ENCODE measurements at places on chromosomes 5 and 9.

DNA sequence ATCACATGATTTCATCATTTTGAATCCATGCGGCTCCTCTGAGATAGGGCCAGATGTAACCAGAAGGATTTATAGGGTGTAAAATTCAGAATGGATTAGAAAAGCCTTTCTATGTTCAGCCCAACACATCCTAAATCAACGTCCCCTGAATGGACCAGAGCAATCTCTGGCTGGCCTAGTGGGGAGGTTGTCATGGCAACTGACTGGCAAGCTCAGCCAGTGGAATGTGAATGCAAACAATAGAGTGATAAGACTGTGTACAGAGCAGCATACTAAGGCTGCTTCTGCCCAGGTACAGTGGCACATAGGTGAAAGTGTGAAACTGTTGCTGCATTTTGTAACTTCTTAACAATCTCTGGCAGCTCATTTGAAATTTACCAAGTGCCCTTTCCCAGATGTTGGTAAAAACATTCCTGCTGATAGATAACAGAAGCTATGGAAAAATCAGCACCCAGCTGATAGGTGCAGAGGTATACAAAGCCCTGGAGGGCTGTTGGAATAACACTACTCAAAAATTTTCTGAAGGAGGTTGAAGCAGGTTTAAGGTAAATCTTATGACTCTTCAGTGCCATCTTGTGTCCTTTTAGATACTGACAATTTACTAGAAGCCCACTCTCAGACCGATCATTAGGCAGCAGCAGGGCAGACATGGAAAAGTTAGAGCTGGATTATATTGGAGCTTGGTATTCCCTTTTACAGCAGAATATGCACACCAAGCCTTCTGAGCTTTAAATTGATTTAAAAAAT is 267.2 kb downstream of the RAB3C start:
- no peak for DNase-seq

DNA sequence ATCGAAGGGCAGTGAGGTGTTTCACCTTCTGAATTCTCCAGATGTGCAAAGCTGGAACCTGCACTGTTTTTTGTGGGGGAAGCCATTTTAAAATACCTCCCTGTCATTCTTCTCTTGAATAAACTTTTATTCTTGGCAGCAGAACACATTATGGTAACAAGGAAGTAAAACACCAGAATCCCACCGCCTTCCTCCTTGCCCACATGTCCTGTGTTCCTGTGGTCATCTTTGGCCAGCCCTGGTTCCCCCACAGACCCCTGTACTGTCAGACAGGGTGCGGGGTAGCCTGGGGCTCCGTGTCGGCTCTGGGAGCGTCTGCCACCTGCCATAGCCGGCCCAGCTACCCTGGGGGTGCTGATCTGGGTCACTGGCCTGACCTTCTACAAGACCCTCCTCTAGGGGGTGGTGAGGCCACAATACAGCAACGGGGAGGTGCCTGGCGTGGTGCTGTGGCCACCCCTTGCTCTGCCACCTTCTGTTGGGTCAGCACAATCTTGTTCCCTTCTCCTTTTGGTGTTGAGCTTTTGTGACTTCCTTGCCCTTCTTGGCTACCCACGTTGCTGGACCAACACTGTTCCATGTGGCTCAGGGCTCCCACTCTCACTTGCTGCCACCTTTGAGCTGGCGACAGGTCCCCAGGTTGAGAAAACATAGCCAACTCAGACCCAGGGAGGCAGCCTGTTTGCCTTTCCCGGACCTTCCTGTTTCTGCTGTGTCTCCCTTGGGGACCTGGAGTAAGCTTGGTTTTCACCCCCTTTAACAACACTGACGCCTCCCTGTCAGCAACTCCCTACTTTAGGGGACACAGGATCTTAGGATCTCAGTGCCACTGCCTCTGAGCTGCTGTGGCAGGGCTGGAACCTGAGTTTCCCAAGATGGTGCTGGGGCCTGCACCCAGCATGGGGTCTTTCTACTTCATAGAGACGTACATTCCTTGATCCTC is 4.8 kb downstream of the WNK2 start:
- DNase-seq, result no peak

GRCh38 chr5:170310256-170310926 is 12.8 kb upstream of the LCP2 start:
- DNase-seq, result no peak

DNA sequence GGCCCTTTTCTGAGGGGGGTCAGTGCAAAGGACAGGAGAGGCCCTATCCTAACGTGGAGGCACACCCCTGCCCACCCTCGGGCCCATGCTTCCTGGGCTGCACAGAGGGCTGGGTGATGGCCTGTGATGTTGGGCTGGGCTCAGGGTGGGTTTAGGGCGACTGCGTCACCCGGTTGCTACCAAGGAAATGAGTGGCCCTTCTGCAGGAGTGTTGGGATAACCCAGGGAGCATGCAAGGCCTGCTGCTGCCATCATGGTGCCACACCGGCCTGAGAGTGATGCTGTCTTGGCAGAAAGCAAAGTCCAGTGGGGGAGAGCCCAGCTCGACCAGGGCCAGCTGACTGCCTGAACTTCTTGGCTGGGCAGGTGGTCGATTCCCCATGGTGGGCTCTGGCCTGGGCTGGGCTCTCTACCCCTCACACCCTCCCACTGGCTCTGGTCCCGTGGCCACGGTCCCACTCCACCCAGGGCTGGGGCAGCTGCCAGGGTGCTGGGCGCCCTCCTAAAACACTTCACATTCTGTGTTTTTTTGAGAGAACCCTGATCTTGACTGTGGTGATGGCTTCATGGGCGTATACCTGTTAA is 21.5 kb upstream of the MRNIP start:
- no peak for DNase-seq

- no peak for DNase-seq
These were observed 13.1 kb downstream of the TLN1 start for GRCh38 chr9:35718721-35719511.

DNA sequence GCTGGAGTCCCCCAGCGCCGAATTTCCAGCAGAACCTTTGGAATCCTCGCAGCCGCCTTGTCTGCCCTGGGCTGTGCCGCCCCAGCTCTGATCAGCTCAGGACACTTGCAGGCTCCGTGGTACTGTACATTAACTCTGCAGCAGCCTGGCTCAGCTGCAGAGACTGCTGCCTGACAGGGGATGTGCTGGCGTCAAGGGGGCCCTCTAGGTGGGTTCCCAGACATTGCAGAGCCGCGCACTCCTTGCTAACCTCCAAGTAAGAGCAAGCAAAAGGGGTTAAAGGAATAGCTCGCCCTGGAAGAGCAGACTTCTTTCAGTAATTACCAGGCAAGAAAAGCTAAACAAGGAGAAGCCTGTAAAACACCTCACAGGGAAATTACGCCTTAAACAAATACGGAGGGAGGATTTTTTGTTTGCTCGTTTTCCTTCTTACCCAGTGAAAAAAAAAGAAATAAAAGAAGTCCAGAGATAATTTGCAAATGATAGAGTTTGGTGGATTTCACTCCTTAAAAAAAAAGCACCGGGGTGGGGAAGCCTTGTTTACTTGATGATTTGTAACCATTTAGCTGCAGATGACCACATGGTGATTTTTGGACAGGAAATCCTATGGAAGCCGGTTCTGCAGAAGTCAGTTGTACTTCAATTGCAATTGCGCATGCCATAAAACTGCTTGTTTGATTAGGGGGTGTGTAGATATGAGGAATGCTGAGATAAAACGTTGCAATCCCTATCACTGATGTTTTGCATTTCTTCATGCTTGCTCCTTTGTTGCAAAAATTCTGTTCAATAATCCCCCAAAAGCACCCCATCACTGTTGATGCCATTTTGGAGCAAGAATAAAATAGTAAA is 305.8 kb downstream of the PDE4D start:
- peak; percentile 54 for DNase-seq

- no peak for DNase-seq
These were observed 117.5 kb upstream of the MTAP start for GRCh38 chr9:21684831-21685362.

- DNase-seq, result no peak
These were observed 90.3 kb upstream of the PHYKPL start for GRCh38 chr5:178322736-178323540.

DNA sequence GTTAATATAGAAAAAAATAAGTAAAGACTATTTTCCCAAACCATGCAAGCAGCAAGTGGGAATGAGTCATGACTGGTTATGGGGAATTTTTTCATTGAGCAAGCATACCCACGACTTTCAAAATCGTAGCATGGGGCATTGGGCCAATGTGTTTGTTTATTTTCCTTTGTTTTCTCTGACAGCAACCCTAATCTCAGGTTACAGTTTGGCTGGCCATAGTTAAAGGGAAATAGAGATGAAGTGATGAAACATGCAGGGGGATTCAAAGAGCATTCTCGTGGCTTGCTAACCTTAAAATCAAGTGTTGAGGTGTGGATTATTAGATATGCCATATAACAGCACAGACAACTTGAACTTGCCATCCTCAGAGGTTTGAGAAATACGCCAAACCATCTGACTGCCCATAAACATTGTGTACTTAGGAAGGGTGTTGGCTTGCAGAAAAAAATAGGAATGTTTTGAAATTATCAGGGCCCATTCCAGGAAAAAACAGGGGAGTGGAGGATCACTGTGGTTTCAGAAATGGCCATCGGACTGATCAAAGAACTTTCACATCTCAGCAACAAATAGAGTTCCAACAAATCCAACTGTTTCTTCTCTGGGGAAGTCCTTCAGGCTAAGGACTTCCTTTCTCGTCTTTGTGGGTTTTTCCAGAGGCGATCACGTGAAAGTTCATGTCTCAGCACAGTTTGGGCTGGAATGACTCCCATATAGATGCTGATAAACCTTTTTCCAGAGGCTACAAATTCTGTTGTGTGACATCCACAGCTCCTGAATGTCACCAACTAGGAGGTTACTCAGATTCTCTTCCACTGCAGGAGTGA is 259.1 kb downstream of the SYK start:
- peak; percentile 14 for DNase-seq

DNA sequence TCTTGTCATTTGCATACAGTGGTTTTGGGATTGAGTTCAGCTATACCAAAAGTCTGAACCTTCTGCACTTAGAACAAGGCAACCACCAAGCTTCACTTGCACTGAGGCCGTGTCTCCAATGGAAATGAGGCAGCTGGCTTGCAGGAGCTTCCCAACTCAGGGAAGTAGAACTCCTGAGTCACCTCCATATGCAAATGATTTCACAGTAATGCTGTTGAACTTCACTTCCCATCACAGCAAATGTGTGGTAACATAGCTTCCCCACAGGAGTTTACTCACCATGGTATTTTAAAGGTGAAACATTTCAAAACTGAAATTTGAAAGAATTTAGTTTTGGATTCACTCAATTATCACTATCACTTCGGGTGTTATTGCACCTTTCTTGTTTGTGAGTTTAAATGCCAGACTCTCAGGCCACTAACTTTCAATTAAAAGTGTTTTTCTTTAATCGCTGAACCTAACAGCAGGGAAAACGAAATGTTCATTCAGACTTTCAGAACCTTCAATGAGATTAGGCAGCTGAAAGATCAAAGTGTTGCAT is 9.0 kb downstream of the CD274 start:
- no peak for DNase-seq

GRCh38 chr5:21646469-21646868 is 1206.7 kb downstream of the CDH12 start:
- no peak for DNase-seq

DNA sequence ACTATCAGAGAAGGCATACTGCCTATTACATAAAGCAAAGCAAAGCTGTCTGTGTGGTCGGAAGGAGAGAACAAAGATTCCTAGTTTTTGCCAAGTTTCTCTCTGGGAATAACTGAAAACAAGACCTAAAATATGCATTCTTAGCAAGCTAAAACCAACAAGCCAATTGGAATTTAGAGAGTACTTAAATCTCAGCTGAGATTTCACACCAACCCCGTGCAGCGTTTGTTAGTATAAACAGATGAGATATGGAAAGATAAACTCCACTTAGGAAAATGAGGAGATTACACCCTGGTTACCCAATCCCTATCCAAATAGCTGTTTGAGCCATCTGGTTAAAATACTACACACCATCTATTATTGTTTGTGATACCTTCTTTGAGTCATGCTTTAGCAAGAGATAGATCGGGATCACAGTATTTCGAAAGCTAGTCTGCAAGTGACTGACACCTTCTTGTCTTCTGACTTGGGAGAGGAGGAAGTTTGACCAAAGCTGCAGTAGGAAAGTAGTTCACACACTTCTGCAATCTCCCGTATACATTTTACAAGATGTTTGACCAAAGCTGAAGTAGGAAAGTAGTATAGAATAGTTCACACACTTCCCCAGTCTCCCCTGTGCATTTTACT is 18.2 kb downstream of the FAF2 start:
- DNase-seq, result no peak

DNA sequence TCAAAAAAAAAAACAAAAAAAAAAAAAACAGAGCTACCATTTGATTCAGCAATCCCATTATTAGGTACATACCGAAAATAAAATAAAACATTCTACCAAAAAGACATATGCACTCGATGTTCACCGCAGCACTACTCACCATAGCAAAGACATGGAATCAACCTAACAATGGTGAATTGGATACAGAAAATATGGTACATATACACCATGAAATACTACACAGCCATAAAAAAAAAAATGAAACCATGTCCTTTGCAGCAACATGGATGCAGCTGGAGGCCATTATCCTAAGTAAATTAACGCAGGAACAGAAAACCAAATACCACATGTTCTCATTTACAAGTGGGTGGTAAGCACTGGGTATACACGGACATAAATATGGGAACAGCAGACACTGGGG is 21.3 kb downstream of the MRPS27 start:
- DNase-seq, result no peak

GRCh38 chr5:6759983-6760382 is 46.8 kb downstream of the TENT4A start:
- DNase-seq, result no peak

GRCh38 chr9:8457055-8457454 is 657.5 kb upstream of the DMAC1 start:
- no peak for DNase-seq

GRCh38 chr9:113245894-113246293 is 24.6 kb downstream of the SLC31A1 start:
- DNase-seq, result no peak

DNA sequence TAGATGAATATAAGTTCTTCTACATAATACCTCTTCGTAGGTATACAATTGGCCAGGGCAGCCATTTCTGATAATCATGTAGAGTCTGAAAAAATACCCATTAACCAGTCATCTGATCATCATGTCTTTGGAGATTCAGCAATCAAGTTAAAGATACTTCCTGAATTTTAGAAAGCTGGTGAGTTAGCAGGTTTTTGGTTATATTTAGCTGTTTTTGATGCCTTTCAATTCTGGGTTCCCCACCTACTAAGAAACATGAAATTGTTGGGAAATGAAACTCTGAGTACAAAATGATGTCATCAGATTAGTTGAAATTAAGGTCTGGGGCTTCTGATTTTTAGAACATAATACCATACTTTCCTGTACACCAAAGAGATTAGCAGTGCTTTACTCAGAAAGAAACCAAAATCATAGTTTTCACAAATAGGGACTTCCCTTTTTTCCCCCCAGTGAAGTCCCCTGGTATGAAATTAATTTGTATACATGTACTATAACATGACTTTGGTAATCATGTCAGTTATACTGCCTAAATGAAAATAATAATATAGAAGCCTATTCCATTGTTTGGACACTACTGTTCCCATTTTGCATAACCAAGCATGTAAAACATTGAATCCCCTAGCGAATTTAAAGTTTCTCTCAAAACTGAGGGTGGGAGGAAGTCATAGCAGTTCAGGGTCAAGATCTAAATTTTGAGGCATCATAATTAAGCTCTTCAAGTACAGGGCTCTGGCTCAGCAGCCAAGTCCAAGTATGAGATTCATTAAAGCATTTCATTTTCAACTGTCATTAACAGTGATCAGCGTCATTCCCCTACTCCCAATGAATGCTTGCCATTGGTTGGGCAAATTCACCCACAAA is 17.9 kb downstream of the PRLR start:
- no peak for DNase-seq

GRCh38 chr9:128349772-128350171 is 9.4 kb downstream of the SLC27A4 start:
- no peak for DNase-seq

Measured in NCI-H2081 treated with DMSO at 0.1 percent for 48 hours (cell line).